ENCODE measurements at places on chromosomes 7 and 10. TPM values are rescaled to one million over a fixed set of nuclear protein-coding genes. Genes with fewer than 3 reads are reported as not detected.

MYH16 gene
- not detected for total RNA-seq

EXOC4 gene
- 286 TPM for total RNA-seq

ZNF365 gene
- total RNA-seq: 22.0 TPM

CPA4 gene
- total RNA-seq: under 0.01 TPM

PNLIPRP2 gene
- not detected for total RNA-seq

AMZ1 gene
- total RNA-seq: 1.6 TPM

CELF2 gene
- total RNA-seq: 129 TPM

BTBD16 gene
- not detected for total RNA-seq

LRIT1 gene
- total RNA-seq: not detected

OPN1SW gene
- not detected for total RNA-seq

ELOVL3 gene
- not detected for total RNA-seq

GNG11 gene
- 4.9 TPM for total RNA-seq

RASA4B gene
- 11.4 TPM for total RNA-seq

FOXI2 gene
- total RNA-seq: not detected

TWIST1 gene
- total RNA-seq: 2.4 TPM

ZCCHC24 gene
- 4.1 TPM for total RNA-seq
